ENCODE measurements at places on chromosomes 2 and 18. TPM values are rescaled to one million over a fixed set of nuclear protein-coding genes. Genes with fewer than 3 reads are reported as not detected.

DNA sequence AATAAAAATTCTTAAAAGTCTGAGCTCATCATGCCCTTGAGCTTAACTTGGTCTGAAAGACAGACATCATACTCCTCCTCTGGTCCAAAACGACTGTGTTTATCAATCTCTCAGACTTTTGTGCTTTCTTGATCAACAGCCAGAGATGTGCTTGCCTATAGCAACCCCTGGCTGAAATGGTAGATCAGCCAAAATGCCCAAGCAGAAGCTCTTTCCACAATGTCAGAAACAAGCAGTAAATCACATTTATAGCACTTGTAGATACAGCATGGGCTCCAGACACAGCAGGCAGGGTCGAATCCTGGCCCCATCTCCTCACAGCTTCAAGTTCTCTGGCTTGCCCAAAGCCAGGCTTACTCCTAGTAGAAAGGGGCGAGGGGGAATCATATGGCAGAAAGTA, 110.4 kb upstream of the FOSL2 start:
- no peak overlapping the region for H3K4me3 ChIP-seq
- H3K27ac ChIP-seq = no peak overlapping the region
- no peaks in the 10 kb centered on the region for H3K27me3 ChIP-seq
- H3K36me3 ChIP-seq = peaks cover 2% of the 10 kb centered on the region

The RFX8 gene
- total RNA-seq = not detected

The RPRM gene
- not detected for total RNA-seq

DNA sequence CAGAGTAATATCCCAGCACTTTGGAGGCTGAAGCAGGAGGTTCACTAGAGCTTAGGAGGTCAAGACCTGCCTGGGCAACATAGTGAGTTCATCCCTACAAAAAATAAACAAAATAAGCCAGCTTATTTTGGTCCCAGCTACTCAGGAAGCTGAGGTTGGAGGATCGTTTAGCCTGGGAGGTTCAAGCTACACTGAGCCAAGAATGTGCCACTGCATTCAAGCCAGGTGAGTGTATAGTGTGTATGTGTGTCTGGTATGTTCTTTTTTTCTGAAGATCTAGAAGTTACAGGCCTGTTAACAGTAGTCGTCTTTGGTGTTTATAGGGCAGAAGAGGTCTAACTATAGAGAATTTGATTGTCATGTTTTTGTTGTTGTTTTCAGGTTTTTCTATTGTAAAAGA, 40.2 kb downstream of the ZC3H15 start:
- no peak overlapping the region for H3K27ac ChIP-seq
- DNase-seq = no peak
- H3K4me1 ChIP-seq = no peaks in the 10 kb centered on the region

GRCh38 chr2:15147591-15147990, 413.5 kb downstream of the NBAS start:
- H3K4me3 ChIP-seq = no peak overlapping the region
- no peak overlapping the region for H3K27ac ChIP-seq
- no peak for DNase-seq
- H3K36me3 ChIP-seq = no peaks in the 10 kb centered on the region
- no peaks in the 10 kb centered on the region for H3K27me3 ChIP-seq
- peaks cover 4% of the 10 kb centered on the region for H3K4me1 ChIP-seq

DNA sequence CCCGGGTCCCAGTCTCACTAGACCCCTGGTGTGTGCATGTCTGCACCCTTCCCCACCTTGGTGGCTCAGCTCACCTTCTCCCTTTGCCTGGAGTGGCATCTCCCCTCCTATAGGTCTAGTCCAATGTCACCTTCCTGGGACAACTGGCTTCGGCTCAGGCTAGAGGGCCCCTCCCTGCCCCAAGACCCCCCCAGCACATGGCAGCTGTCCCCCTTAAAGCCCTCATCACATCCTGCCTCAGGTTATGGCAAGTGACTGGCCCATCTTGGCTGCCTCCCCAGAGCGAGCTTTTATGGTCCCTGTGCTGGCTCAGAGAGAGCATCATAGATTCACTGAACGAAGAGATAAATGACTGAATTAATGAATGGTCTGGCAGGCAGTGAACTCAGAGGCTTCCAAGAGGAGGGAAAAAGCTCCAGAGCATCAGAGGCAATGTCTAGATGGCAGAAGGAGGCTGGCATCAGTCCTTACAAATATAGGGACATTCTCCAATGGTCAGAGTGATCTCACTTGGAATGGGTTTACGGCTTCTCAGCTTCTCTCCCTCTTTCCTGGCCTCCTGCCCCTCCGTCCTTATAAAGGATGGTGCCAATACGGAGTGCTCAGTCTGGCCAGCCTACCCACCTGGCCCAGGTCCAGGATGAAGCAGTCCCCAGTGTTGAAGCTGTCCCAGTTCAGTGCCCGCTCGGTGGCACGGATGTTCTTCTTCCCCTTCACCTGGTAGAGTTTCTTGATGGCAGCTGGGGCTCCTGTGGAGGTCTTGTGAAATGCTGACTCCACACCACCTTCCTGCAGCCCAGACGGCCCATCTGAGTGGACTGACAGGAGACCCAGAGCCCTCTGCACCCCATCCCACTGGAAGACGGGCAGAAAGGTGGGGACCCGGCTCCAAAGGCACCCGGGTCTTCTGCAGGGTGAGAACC, 9.4 kb downstream of the CAPG start:
- H3K27me3 ChIP-seq = no peaks in the 10 kb centered on the region
- H3K4me3 ChIP-seq = no peak overlapping the region
- DNase-seq = no peak
- no peaks in the 10 kb centered on the region for H3K36me3 ChIP-seq
- peaks cover 10% of the 10 kb centered on the region for H3K4me1 ChIP-seq
- no peak overlapping the region for H3K27ac ChIP-seq

- no peaks in the 10 kb centered on the region for H3K27me3 ChIP-seq
- H3K36me3 ChIP-seq = no peaks in the 10 kb centered on the region
- peaks cover 38% of the 10 kb centered on the region for H3K4me1 ChIP-seq
Observed at GRCh38 chr18:9096007-9096371, 6.5 kb upstream of the NDUFV2 start.

DNA sequence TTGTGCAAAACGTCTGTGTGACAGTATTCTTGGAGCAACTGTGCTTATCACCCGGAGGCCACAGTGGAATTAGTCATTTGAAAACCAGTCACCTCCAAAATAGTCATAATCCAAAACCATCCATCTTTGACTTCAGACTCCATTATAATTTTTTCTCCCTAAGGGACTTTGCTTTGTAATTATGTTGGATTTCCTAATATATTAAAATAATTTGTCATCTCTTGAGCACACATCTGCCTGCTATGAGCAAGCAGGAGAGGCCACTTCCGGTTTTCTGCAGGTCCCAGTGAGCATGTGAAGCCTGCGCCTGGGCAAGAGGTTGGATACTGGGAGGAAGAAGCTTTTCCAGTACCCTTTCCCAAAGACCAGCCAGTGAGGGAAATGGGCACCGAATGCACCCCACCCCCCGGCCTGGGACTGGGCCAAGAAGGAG, 57.7 kb downstream of the ODC1 start:
- H3K27ac ChIP-seq = no peak overlapping the region
- peaks cover 28% of the 10 kb centered on the region for H3K4me1 ChIP-seq
- no peak overlapping the region for H3K4me3 ChIP-seq
- no peaks in the 10 kb centered on the region for H3K36me3 ChIP-seq

GRCh38 chr2:120546048-120546864, 189.4 kb upstream of the GLI2 start:
- H3K27me3 ChIP-seq = no peaks in the 10 kb centered on the region
- H3K36me3 ChIP-seq = no peaks in the 10 kb centered on the region
- H3K4me3 ChIP-seq = no peak overlapping the region
- H3K4me1 ChIP-seq = no peaks in the 10 kb centered on the region
- H3K27ac ChIP-seq = no peak overlapping the region

DNA sequence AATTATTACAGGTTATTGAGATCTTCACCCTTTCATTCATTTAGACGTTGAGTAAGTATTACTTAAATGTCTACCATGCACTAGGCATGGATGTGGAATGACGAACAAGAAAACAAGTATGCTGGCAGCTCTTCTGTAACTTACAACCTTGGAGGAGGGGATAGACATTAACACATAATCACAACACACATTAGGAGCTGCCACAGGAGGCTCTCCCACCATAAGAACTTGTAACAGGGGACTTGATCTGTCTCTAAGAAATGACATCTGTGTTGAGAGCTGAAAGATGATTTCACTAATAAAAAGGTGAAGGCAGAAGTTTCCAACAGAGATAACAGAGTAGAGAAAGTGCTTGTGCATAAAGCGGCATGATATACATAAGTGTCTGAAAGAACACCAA, 384.7 kb upstream of the ZEB2 start:
- H3K36me3 ChIP-seq = no peaks in the 10 kb centered on the region
- no peak for DNase-seq
- no peaks in the 10 kb centered on the region for H3K27me3 ChIP-seq
- H3K4me1 ChIP-seq = no peaks in the 10 kb centered on the region
- no peak overlapping the region for H3K4me3 ChIP-seq
- no peak overlapping the region for H3K27ac ChIP-seq

The CTAGE1 gene
- not detected for total RNA-seq

The ALPI gene
- total RNA-seq = not detected

DNA sequence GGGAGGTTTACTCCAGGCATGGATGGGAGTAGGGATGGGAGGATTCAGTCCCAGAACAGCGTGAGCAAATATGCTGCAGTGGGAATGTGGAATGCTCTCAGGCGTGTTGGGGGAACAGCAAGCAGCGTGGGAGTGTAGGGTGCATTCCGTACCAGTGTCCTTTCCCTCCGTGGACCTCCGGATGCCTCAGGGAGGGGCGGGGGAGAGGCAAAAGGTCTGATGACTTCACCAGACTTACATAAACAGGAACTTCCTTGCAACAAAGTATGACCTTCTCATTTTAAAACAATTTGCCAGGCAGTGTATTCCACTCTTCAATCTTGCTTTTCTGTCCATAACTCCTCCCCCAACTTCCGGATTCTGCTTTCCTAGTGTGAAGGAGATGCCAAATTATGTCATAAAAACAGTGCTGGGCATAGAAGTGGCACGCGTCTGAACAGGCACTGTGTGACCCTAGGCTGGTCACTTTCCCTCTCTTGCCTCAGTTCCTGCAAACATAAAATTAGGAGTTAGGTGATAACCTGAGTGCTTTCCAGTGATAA, 36.9 kb downstream of the RPL37A start:
- no peaks in the 10 kb centered on the region for H3K36me3 ChIP-seq
- H3K27ac ChIP-seq = no peak overlapping the region
- H3K4me1 ChIP-seq = no peaks in the 10 kb centered on the region
- DNase-seq = no peak
- H3K27me3 ChIP-seq = no peaks in the 10 kb centered on the region
- no peak overlapping the region for H3K4me3 ChIP-seq

- H3K27me3 ChIP-seq = no peaks in the 10 kb centered on the region
- no peak overlapping the region for H3K4me3 ChIP-seq
- H3K27ac ChIP-seq = no peak overlapping the region
- no peak for DNase-seq
- H3K4me1 ChIP-seq = no peaks in the 10 kb centered on the region
Observed at GRCh38 chr2:147137711-147138110, 707.1 kb upstream of the ACVR2A start.

DNA sequence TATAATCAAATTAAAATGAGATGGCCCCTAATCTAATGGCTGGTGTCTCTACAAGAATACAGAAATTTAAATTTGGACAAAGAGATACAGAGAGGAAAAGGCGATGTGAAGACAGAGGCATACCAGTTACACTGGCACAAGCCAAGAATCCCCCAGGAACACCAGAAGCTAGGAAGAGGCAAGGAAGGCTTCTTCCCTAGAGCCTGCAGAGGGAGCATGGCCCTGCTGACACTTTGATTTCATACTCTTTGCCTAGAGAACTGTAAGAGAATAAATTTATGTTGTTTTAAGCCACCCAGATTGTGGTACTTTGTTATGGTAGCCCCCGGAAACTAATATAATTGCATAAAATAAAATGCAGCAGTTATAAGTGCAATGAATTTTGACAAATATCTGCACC, 671.4 kb downstream of the MBD2 start:
- H3K27ac ChIP-seq = no peak overlapping the region
- H3K27me3 ChIP-seq = no peaks in the 10 kb centered on the region
- H3K36me3 ChIP-seq = no peaks in the 10 kb centered on the region
- DNase-seq = no peak
- H3K4me3 ChIP-seq = no peak overlapping the region

DNA sequence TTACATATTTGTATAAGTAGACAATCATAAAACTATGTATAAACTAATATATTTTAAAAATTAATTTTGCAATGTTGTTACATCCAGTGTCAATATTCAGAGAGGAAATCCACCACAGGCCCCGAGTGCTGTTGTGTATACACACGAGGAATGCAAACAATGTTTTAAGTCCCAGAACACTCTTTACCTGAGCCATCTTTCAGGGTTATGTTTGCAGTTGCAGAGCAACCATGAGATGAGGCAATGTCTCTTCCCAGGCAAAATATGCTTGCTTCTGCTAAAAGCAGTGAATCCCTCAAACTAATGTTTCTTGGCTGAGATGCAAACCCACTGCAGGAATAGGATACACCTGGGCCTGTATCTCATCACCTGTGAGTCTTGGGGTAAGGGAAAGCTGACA, 91.3 kb downstream of the ASXL2 start:
- no peaks in the 10 kb centered on the region for H3K27me3 ChIP-seq
- no peak overlapping the region for H3K4me3 ChIP-seq
- peaks cover 14% of the 10 kb centered on the region for H3K4me1 ChIP-seq
- DNase-seq = no peak
- H3K36me3 ChIP-seq = no peaks in the 10 kb centered on the region

- no peaks in the 10 kb centered on the region for H3K27me3 ChIP-seq
- peaks cover 5% of the 10 kb centered on the region for H3K36me3 ChIP-seq
- H3K4me1 ChIP-seq = peaks cover 41% of the 10 kb centered on the region
- H3K4me3 ChIP-seq = no peak overlapping the region
- no peak overlapping the region for H3K27ac ChIP-seq
- DNase-seq = no peak
Observed at GRCh38 chr2:101803128-101803527, 105.6 kb downstream of the MAP4K4 start.

The ANKRD30BL gene
- total RNA-seq = not detected

- H3K4me3 ChIP-seq = no peak overlapping the region
- no peaks in the 10 kb centered on the region for H3K36me3 ChIP-seq
- no peak for DNase-seq
- H3K4me1 ChIP-seq = no peaks in the 10 kb centered on the region
Observed at GRCh38 chr2:158484892-158485556, 28.3 kb downstream of the PKP4 start.

The UCN gene
- total RNA-seq = 2.6 TPM
